ENCODE measurements at places on chromosomes 7 and 10.

GRCh38 chr10:6618340-6618739 is 38.3 kb upstream of the PRKCQ start:
- no peak for DNase-seq

GRCh38 chr10:23975431-23975830 is 233.5 kb upstream of the KIAA1217 start:
- no peak for DNase-seq

DNA sequence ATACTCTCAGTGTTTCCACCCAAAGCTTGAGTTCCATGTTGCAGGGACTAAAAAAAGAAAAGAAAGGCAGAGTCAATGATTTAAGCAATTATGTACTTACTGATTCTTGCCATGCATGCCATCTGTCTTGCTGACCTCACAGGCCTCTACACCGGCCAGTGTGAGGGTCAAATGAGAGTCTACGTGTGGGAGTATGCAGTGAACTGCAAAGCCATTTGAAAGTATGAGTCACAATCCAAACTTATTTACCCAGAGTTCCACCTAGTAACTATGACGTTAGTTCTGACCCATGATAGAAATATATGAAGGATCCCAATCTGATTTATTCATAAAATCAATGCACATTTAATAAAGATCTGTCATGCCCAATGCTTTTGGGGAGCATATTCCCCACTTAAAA is 26.5 kb downstream of the PDE1C start:
- peak; percentile 92 for DNase-seq

- DNase-seq: no peak
These were observed 26.8 kb upstream of the ARMC3 start for GRCh38 chr10:22900841-22901601.

- DNase-seq: no peak
These were observed 1.6 kb downstream of the AHR start for GRCh38 chr7:17300012-17300411.

- DNase-seq: no peak
These were observed 527.6 kb upstream of the SORCS1 start for GRCh38 chr10:107692072-107692471.

GRCh38 chr10:97796651-97797050 is 24.9 kb upstream of the SFRP5 start:
- DNase-seq: no peak

DNA sequence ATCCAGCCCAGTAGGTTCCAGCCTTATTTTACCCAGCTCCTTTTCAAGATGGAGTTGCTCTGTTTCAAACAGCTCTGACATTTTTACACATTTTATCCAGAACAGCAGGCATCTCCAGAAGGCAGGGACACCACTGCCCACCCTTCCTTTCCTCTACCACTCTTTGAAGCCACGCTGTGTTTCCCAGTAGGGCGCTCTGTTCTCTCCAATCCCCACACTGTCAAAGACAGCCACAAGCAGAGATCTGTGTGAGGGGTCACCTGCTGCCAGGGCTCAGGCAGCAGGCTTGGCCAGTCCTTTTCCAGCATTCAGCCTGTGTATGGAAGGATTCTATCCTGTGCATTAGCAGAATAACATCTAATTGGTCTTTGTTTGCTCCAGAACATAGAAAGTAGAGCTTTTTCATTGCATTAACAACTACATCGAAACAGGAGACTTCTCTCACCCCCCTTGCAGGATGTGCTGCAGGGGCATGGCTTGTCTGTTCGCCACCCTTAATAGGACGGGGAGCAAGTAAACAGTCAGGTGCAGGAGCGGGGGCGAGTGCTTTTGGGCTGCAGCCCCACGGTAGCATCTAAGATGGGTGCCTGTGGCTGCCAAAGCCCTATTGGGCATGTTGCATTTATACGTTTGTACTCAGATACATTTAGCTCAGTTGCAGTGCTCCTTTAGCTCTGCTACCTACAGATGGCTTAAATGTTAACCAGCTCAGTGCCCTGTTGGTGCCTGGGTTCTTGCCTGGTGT is 326.1 kb downstream of the GALNT17 start:
- no peak for DNase-seq

- no peak for DNase-seq
These were observed 175.3 kb downstream of the JAZF1 start for GRCh38 chr7:28005075-28005846.

- DNase-seq: no peak
These were observed 105.3 kb downstream of the AMPH start for GRCh38 chr7:38525857-38526256.

DNA sequence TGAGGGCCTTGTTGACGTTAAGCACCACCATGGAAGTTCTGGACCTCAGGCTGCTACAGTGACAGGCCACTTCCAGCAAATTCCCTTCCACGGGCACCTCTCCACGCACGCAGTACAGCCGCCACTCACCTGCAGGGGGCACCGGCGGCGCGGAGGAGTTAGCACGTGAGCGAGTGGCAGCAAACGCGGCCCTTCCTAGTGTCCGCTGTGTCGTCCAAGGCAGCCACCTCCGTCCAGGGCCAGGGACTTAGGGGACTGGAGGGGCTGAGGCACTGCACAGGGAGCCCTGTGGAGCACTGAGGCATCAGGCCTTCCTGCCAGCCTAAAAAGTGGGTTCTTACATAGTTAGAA is 164.4 kb downstream of the SVIL start:
- DNase-seq: no peak

DNA sequence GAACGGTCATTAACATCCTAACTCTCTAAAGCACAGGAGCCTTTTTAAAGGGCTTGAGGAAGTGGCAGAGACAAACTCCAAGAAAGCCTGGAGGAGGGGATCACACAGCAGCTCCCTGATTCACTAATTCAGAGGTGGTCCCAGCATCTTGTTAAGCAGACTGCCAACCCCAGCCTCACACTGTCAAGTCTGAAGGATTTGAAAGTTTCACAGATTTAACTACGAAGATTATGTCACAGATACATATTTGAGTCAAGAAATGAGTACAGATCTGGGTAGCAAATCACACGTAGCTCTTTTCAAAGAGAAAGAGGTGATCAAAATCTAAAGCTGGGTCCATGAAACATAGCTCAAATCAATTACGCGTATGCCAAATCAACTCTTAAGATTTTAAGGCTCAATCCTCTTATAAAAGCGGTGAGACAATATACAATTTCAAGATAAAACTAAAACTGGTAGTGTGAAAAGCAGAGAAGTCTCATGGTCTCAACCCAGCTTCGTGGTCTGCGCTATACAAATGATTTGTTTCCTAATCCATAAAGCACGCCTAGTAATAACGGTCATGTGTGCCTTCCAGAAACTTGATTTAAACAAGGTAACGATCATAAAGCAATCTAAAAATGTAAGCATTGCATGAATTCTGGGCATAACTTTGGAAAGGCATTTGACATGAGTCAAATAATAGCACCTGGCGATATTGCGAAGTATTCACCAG is 229.9 kb upstream of the MKLN1 start:
- no peak for DNase-seq

DNA sequence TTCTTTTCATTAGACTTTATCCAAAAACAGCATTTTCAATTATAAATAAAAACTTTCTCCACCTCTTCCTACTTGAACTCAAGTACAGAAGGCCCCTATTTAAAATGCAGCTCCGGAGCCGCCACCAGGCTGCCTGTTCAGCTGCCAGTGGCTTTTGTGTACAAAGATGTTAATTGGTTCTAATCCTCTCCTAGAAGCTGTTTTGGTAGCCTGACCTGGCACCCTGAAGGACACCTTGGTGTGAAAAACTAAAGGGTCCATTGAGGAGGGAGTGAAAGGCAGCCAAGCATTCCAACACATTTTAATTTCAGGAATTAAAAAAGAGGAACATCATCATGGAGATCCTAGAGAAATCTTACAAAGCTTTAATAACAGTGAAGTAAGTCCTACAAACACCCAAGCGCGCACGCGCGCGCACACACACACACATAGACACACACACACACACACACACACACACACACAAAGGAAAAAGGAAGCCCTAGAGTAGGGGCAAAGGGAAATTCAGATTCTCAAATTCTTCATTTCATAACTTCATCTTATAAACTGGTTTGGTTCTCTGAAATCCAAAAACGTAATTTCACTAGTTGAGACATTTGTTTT is 41.4 kb downstream of the VAX1 start:
- DNase-seq: no peak

DNA sequence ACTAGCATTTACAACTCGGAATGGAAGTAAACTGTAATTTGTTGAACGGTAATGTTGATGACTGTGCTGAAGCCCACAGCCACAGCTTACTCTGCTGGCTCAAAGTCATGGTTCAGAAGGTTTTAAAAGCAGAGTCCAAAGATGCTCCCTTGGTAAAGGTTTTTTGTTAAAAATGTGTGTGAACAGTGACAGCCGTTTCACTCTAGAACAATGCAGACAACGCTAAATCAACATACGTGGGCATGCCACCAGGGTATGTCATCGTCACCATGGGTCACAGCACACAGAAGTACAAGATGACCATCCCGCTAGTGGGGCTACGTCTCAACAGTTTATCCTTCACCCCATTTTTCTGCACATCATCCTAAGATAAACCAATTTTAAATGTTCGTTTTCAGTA is 106.5 kb upstream of the LANCL2 start:
- DNase-seq: peak; percentile 79

GRCh38 chr10:29465384-29465783 is 169.4 kb downstream of the SVIL start:
- no peak for DNase-seq

DNA sequence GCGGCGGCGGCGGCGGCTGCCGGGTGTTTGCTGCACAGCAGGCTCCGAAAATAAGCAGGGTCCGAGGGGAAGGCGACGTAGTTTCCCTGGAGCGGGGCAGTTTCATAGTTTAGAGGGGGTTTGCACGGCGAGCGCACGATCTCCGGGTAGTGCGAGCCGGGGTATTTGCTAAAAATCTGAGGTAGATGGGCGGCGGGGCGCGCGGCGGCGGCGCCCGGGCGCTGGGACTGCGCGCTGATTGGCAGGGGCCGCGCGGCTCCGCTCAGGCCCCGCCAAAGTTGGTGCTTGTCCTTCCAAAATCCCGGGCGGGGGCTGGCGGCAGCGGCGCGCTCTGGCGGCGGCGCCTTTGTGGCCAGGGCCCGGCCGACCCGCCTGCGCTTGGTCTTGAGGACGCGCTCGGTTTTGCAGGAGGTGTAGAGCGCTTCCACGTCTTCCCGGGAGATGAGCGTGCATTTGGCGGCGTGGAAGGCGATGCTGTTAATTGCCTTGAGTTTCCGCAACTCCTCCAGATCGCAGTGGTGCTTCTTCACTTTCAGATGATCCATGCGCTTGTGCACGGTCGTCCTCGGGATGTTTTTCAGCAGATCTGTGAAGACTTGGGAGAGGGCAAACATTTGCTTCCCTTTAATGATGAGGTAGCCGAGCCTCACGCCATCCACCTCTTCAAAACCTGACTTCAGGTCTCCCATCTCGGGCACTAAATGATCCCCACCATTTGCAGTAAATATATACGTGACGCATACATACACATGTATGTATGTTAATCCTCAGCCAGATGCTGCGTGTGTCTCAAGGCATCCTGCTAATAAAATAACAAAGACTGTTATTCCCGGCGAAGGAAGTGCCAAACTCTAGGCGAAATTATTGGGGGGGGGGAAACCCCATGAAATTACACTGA is 8.1 kb downstream of the SKIDA1 start:
- peak; percentile 23 for DNase-seq

DNA sequence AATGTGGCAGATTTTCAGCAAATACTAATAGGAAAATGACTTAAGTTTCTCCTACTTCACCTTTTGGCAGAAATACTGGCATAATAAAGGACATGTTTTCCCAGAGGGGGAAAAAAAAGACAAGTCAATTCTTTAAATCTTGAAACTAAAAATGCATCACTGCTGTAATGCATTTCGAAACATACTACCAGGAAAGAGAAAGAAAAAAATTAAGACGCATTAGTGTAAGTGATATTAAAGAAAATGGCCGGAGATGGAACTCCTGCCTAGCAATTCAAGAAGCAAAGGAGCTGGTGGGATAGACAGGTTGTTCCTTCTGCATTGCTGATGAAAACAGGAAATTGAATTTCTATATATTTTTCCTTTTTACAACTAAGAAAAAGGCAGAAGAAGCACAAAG is 3.2 kb downstream of the ACTR1A start:
- DNase-seq: no peak

DNA sequence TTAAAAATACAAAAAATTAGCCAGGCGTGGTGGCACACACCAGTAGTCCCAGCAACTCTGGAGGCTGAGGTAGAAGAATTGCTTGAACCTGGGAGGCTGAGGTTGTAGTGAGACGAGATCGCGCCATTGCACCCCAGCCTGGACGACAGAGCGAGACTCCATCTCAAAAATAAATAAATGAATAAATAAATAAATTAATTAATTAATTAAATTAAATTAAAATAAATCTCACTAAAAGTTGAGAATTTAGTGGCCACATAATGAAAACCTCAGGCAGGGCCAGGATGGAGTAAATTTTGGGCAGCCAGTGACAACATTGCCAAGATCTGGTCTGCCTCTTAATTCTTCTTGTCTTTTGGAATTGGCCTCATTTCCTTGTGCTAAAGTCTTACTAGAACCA is 187.5 kb upstream of the FEZF1 start:
- DNase-seq: no peak

- DNase-seq: peak; percentile 62
These were observed at the start of gene MIOS for GRCh38 chr7:7566651-7567611. Gene MIOS, plus strand, starts transcription at chr7:7566884. Its CDS starts 5,592 bp downstream, at chr7:7572476.

GRCh38 chr10:113899952-113900598 is 45.6 kb downstream of the NHLRC2 start:
- no peak for DNase-seq
